GM20000 (cell line): ENCODE measurements at places on chromosomes 16 and 17.

DNA sequence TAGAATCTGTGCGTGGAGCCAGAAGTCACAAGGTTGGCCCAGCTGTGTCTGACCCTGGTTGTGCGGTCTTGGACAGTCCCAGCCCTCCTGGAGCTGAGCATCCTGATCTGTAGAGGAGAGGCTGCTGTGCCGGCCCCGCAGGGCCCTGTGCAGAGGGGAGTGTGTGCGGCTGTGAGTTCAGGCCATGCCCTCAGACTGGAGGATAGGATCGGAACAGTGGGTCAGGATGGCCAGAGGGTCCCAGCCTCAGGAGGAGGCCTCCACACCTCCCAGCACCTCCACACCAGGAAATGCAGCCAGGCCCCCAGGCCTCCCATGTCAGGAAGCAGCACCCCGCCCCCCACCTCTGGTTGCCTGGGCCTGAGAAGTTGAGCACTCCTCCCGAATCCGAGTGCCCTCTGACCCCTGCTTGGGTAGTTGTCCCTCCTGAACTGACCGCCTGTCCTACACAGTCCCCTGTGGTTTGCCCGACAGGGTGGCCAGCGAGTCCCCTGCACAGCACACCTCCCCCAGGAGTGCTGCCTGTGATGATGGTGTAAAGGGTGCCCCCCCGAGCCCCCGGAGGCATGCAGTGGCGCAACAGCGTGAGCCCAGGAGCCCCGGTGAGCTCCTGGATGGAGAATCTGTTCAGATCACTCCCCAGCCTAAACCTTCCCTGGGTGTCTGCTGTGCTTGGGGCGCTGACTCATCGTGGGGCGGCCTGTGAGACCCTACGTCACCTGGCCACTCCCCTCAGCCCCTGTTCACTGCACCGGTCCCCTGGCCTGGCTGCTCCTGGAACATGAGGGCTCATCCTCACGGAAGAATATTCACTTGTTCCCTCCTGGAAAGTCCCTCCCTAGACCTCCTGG lies 285.2 kb downstream of the SEC14L1 start:
- no peak for DNase-seq

GRCh38 chr17:42311240-42312034 lies 23.1 kb downstream of the STAT5A start:
- DNase-seq, result no peak

DNA sequence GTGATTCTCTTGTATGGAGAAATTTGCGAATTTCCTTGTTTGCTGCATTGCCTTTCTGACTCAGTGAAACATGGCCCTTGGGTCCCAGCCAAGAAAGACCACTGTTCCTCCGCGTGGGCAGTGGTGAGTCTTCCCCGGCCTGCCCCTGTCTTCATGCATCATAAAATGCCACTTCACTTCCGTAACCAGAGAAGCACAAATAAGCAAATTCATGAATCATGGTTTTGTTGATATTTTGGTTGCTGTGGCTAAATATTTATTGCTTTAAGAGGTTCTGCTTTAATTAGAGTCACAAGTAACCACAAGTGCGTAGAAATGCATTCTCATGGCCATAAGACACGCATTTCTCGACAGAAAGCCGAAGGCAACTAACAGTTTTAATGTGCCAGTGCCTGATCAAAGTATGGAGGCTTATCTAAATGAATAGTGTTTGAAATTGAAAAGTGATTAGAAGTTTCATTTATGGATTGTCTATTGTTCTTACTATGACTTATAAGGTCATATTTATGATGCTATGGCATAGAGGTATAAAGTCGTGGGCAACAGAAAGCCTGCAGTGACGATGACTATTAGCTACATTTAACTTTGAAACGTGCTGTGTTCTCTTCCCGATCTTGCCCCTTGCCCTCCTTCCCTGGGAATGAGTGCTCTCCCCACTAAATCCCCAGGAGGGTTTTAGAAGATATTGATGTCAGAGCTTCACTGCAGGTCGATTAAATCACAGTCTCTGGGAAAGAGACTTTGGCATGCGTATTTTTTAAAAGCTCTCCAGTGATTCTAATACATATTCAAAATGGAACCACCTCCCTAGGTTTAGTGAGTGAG lies 76.0 kb downstream of the WIPI1 start:
- DNase-seq, result no peak

- no peak for DNase-seq
Observed at GRCh38 chr17:17726458-17727060, 45.3 kb downstream of the RAI1 start.

GRCh38 chr16:60407034-60407433 lies 1629.2 kb downstream of the CDH8 start:
- no peak for DNase-seq

DNA sequence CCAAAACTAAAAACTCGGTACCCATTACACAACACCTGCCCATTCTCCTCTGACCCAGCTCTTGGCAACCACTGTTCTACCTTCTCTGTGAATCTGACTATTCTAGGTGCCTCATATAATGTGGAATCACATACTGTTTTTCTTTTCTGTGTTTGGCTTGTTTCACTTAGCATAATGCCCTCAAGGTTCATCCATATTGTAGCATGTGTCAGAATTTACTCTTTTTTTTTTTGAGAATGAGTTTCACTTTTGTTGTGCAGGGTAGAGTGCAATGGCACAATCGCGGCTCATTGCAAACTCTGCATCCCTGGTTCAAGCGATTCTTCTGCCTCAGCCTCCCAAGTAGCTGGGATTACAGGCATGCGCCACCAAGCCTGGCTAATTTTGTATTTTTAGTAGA lies 59.5 kb upstream of the RBL2 start:
- DNase-seq, result no peak

- peak; percentile 91 for DNase-seq
Observed at GRCh38 chr16:11224894-11225676, 30.9 kb downstream of the SOCS1 start.

GRCh38 chr16:89015271-89015859 lies 38.4 kb upstream of the CBFA2T3 start:
- DNase-seq, result no peak

DNA sequence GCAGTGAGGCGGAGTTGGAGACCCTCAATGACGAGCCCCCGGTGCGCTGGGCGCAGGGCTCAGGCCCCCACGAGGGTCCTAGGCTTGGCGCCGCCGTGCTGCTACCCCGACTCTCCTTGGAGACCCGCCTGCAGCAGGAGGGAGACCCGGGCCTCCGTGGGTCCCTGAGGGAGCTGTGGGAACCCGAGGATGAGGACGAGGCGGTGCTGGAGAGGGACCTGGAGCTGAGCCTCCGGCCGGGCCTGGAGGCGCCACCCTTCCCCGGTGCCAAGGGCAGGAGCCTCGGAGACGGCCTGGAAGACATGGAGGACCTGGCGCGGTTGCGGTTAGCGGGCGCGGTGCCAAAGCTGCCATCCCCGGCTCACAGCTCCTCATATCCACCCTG lies 2.3 kb downstream of the MYO15B start:
- DNase-seq, result no peak

- DNase-seq, result no peak
Observed at GRCh38 chr16:11752856-11753255, 10.2 kb upstream of the TXNDC11 start.

- DNase-seq, result no peak
Observed at GRCh38 chr17:38326996-38327792, 16.6 kb downstream of the GPR179 start.

DNA sequence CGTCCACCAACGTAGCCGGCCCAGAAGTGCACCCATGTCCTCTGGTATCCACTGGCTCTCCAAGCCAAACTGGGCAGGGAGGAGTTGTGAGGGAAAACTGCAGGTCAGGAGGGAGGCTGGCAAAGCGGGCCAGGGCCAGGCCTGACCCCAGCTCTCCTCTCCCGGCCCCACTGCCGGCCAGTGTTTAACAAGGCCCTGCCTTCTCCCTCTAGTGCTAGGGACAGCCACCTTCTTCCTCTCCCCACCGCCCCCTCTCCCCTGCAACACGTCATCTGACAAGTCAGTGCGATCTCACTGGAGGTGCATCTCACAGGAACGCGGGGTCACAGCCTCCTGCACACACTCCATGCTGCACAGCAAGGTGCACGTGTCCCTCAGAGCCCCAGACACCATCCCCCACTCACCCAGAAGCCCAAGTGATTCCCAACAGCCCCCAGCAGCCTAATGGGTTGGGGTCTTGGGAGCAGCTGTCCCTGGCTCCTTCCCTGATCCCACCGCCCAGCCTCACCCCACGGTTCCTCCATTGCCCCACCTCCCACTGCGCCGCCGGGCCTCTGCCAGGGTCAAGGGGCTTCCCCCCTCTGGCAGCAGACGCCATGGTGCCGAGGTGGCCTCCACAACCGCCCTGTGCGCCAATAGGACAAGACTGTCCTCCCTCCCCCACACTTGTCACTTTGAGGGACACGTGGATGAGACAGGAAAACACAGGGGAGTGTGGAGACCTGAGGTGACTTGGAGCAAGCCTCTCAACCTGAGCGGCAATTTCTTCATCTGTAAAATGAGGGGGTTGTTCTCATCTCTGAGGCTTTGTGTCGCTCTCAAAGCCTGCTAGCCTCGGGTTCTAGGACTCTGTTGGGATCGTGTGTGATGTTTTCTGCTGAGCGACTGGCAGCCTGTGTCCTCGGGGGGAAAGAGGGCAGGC lies 1.1 kb upstream of the ACE start:
- no peak for DNase-seq

DNA sequence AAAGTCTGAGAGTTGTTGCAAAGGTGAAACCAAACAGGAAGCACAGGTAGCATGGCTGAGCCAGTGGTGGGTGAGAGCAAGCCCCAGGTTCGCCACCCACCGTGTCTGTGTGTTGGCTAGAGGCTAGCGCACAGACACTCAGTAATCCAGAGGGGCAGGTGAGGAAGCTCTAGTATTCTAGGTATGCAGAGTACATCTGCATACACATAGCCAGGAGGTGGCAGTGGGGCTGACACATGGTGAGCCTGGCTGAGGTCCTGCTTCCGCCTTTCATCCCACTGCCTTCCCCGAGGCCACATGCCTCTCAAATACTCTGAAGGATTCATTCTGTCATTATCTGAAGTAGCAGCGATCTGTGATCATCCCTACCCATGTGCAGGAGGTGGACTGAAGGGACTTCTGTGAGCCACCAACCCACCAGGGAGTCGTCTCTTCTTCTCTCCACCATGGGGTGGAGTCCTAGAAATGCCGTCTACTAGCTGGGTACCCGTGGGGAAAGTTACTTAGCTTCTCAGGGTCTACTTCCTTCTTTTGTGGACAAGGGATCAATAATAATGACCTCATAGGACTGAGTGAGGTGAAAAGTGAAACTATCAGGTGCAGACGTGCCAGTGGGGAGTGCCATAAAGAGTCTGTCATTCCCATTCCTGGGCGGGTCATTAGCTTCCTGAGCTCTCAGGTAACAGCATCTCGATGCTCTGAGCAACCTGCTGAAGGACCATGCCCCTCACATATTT lies 36.0 kb upstream of the ICAM2 start:
- DNase-seq, result peak; percentile 75

GRCh38 chr17:43860077-43860725 lies 13.2 kb downstream of the CD300LG start:
- DNase-seq, result no peak

GRCh38 chr16:85975451-85975981 lies 76.6 kb downstream of the IRF8 start:
- DNase-seq, result no peak

DNA sequence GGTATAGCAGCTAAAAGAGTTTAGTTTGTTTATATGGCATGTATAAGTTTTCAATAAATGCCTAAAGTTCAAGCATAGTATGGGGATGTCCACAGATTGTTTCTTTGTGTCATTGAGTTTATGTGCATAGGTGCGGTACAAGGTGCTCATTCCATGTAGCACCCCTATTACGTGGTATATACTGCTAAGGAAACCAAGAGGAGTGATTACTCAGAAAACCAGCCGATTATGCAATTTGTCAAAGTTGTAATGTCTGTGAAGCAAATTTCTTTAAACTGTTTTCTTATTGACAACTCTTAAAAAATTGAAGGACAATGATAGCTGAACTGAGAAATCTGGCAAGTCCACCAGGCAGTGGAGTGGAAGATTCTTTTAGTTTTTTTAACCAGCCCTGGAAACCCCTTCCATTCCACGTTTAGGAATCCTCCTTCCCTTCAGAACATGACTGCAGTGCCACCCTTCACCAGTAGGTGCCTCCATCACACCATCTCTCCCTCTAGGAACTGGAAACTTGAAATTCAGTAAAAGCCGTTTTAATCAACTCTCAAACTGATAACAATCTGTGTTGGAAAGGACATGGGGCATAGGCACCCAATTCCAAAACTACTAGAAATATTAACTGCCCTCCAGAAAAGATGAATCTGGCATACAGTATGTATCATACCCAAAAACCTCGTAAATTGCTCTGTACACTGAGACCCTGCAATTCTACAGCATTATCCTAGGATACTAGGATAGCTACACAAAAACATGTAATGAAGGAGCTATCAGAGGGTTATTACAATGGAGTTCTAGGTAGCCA lies 43.5 kb downstream of the REXO5 start:
- peak; percentile 42 for DNase-seq

GRCh38 chr17:74686761-74687160 lies 26.0 kb downstream of the CD300LF start:
- DNase-seq, result no peak

- no peak for DNase-seq
Observed at GRCh38 chr17:301681-302299, 50.8 kb downstream of the RPH3AL start.

- no peak for DNase-seq
Observed at GRCh38 chr16:228151-228851, 948 bp downstream of the LUC7L start.

DNA sequence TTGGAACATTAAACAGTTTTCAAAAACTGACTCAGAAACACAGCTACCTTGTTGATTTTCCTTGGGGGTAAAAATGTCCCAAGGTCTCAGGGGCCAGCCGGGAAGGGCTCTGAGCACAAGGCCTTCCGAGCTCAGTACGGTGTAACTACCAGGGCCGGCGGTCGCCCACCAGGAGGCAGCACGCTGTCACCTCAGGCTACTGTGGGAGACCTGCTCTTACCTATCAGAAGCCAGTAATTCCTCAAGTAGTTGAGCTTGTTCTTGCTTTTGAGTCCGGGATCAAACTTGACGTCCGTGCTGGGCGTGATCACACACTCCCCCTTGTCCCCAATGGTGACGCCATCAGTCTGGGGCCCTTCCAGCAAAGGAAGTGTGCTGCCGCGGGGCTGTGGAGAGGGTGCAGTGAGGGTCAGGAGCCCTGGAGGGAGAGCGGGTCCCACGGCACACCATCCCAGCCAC lies 43.4 kb upstream of the ICAM2 start:
- peak; percentile 59 for DNase-seq

DNA sequence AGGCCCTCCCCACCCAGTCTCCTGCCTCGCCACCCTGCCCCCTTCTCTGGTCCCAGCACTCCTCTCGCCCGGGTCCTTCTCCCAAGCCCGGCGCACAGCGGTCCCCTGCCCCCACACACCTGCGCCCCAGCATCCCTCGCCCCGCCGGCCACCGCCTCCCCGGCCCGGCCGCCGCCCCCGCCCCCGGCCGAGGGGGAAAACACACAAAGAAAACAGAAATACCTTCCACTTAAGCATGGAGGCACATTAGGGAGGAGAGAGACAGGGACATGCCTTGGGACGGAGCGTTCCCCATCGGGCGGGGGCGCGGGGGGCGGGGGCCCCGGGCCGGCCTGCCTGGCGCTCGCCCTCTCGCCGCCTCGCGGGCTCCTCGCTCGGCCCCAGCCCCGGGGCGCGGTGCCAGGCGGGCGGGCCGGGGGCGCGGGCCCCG lies 326 bp downstream of the SRCIN1 start:
- peak; percentile 74 for DNase-seq

GRCh38 chr17:36918211-36918691 lies 19.0 kb upstream of the LHX1 start:
- no peak for DNase-seq

- no peak for DNase-seq
Observed at GRCh38 chr16:27980076-27980775, 83.3 kb downstream of the GSG1L start.
